ENCODE measurements at places on chromosomes 6 and 20.

DNA sequence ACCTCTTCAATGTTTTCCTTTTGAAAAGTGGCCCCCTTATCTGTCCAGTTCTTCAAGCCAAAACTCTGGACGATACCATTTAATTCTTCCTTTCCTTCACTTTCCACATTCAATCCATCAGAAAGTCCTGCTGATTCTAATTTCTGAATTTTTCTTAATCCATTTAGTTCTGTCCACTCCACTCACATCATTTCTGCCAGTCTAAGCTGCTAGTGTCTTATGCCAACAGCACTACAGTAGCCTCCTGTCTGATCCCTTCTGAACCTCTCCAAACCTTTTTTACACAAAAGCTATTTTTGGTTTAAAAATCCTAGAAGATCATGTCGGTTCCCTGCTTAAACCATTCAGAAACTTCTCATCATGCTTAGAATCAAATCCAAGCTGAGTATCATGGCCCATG lies 24.5 kb upstream of the SNAP25 start:
- no peak for DNase-seq

DNA sequence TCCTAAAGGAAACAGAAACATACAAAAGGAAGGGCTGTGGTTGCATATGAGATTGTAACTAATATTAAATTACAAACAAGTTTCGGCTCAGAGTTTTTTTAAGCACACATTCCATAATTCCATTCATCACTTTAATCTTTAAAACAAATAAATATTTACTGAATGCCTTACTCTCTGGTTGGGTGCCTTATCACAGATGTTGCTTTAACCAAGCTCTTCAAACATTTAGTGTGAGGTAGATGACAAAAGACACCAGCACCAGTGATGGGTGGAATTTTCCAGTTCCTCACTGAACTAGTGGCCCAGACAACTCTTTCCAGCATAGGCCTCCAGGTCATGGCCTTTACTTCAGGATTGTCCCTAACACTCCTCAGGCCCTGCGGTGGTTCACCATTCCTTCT lies 58.7 kb downstream of the ARHGAP18 start:
- no peak for DNase-seq

- DNase-seq: no peak
Measured at GRCh38 chr6:47064274-47064673, 22.1 kb upstream of the ADGRF1 start.

GRCh38 chr6:2549834-2550233 lies 200.9 kb downstream of the MYLK4 start:
- DNase-seq: no peak

GRCh38 chr6:34648806-34649205 lies 47.8 kb downstream of the ILRUN start:
- no peak for DNase-seq

GRCh38 chr6:40521496-40521895 lies 65.7 kb downstream of the LRFN2 start:
- no peak for DNase-seq

DNA sequence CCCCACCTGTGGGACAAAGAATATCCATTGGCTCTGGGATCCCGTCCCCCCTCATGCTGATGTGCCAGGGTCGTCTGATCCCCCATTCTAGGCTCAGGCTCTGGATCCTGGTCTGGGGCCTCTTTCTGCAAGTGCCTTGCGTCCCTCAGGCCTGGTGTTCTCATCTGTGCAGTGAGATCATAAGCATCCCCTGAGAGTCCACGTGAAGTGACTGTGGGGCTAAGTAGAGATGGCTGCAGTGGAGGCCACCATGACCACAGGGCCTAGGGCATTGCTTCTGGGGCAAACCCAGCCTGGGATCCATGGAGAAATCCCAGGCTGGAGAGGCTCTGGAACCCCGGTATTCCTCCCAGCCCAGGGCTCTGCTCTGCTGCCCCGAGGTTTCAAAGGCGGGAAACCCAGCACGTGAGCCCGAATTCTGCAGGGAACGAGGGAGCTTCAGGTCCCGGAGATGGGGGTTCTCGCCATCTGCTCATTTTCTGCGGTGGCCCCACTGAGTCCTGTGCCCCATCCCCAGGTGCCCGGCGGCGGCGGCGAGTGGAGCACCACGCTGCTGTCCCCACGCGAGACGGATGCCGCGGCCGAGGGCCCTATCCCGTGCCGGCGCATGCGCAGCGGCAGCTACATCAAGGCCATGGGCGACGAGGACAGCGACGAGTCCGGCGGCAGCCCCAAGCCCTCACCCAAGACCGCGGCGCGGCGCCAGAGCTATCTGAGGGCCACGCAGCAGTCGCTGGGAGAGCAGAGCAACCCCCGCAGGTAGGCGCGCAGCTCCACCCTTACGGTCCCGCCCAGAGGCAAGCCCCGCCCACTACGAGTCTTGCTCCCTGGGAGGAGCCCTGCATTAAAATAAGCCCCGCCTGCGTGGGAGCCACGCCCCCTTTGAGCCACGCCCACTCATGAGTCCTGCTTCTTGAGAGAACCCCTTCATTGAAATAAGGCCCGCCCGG lies 105.5 kb upstream of the MYL9 start:
- DNase-seq: peak; percentile 53

- DNase-seq: no peak
Measured at GRCh38 chr6:11413728-11414127, 123.8 kb upstream of the TMEM170B start.

- no peak for DNase-seq
Measured at GRCh38 chr20:32495217-32495565, 89.9 kb downstream of the NOL4L start.

- DNase-seq: no peak
Measured at GRCh38 chr6:2792330-2793110, 27.3 kb downstream of the WRNIP1 start.

GRCh38 chr6:169473663-169474062 lies 220.0 kb upstream of the THBS2 start:
- DNase-seq: no peak

GRCh38 chr6:39887692-39888450 lies 46.4 kb downstream of the MOCS1 start:
- no peak for DNase-seq

Data from SHP77 treated with DMSO at 0.1 percent for 48 hours (cell line).